H9 (cell line): ENCODE measurements at places on chromosomes 13 and 19. TPM values are rescaled to one million over a fixed set of nuclear protein-coding genes. Genes with fewer than 3 reads are reported as not detected.

Gene ZNF557
- 10.9 and 12.2 TPM in 2 replicates for total RNA-seq

Gene PSG2
- total RNA-seq = not detected in 2 replicates

Gene CYP4F8
- total RNA-seq = not detected in 2 replicates

Gene CD70
- 1.2 and 1.3 TPM in 2 replicates for total RNA-seq

Gene MBD3L2B
- total RNA-seq = not detected in 2 replicates
